H4 (cell line): ENCODE measurements at places on chromosomes 5 and 9. TPM values are rescaled to one million over a fixed set of nuclear protein-coding genes. Genes with fewer than 3 reads are reported as not detected.

DNA sequence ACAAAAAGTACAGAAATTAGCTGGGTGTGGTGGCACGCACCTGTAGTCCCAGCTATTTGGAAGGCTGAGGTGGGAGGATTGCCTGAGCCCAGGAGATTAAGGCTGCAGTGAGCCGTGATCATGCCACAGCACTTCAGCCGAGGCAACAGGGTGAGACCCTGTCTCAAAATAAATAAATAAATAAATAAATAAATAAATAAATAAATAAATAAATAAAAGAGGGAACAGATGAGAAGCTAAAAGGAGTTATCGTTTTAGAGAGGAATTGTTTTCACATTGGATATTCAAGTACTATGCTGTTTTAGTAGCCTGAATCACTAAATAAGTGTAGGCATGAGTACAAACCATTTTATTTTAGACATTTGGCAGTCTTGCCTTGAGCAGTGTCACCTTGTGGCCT, 151.7 kb downstream of the UNC13B start:
- no peak for DNase-seq

The STK32A gene
- total RNA-seq = 0.04 and 0.77 TPM in 2 replicates

DNA sequence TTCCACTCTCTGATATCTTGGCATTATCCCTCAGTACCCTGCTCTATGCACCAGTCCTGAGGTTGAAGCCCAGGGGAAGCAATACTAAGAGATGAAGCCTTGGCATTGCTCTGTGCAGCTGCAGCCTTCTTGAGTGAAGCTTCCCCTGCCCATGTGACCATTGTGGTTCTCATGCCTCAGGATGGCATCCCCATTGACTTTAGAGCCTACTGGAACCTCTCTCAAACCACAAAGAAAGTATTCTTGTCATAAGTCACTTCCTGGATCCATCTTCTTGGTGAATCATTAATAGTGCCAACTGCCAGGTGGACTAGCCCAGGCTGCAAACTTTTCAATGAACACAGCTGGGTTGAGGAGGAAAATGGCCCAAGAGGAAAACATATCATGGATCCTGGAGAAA, 283.9 kb upstream of the RFX3 start:
- peak; percentile 5 for DNase-seq

GRCh38 chr5:96861076-96861475, 15.2 kb upstream of the ERAP2 start:
- no peak for DNase-seq

GRCh38 chr5:133405275-133406034, 206.9 kb downstream of the FSTL4 start:
- no peak for DNase-seq

DNA sequence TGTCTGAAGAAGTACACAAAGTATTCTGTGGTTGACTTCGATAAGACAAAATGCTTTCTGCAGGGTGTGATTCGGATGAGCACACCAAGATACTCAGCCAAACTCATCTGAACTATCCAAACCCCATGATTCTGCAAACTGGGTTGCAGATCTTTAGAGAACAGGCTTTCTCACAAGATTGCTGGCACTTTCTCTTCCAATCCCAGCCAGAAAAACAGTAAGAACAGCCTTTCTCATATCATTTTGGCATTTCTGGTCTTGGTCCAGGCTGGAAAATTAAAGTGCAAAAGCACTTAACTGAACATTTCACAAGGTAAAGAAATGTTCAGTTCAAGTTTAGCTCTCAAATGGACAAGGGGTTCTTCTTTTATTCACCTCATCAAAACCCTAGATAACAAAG, 269.1 kb downstream of the NR2F1-AS1 start:
- DNase-seq = no peak
